ENCODE measurements at places on chromosomes 1 and 21.

DNA sequence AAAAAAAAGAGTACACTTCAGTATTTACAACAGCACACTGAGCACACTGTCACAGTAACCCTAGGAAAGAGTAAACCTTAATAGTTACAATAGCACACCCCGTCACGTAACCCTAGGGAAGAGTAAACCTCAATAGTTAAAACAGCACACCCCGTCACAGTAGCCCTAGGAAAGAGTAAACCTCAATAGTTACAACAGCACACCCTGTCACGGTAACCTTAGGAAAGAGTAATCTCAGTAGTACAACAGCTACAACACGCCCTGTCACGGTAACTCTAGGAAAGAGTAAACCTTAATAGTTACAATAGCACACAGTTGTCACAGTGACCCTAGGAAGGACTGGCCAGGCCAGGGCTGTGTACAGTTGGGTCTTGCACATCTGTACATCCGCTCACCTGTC, 3.0 kb downstream of the CDK11A start:
- no peak for DNase-seq

GRCh38 chr1:54812801-54813484, 11.8 kb upstream of the TTC22 start:
- no peak for DNase-seq

GRCh38 chr1:40651138-40651857, 14.2 kb downstream of the RIMS3 start:
- no peak for DNase-seq

DNA sequence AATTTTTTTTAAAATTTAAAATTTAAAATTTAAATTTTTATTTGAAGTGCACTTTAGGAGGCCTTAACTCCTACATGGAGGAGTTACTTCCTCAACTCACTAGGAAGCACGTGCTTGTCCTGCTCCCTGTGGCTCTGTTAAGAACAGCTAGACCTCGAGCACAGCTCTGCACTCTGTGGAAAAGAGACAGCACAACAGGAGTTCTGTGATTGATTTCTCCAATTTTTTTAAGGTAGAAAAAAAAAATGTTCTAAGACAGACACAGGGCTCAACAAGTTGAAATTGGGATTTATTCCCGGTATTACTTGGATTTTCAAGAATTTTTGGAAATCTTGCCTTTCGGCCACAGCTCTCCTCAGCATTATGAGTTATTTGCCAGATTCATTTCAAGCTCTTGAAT, 356.6 kb upstream of the LYPLAL1 start:
- DNase-seq: peak; percentile 14

DNA sequence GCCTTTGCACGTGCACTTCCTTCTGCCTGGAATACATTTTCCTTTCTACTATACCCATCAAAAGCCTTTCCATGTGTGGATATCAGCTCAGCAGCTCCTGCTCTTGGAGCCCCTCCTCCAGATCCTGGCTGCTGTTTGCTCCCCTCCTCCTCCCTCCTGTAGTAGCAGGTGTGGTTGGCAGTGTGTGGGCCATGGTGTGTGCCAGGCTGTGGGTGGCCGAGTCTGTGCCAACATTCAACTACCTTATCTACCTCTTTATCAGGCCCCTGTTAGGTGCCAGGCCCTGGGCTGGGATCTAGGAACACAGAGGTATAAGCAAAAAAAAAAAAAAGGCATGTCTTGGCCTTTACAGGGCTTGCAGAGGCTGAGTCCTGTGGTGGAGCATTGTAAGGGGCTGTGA, 180.6 kb upstream of the JUN start:
- no peak for DNase-seq

DNA sequence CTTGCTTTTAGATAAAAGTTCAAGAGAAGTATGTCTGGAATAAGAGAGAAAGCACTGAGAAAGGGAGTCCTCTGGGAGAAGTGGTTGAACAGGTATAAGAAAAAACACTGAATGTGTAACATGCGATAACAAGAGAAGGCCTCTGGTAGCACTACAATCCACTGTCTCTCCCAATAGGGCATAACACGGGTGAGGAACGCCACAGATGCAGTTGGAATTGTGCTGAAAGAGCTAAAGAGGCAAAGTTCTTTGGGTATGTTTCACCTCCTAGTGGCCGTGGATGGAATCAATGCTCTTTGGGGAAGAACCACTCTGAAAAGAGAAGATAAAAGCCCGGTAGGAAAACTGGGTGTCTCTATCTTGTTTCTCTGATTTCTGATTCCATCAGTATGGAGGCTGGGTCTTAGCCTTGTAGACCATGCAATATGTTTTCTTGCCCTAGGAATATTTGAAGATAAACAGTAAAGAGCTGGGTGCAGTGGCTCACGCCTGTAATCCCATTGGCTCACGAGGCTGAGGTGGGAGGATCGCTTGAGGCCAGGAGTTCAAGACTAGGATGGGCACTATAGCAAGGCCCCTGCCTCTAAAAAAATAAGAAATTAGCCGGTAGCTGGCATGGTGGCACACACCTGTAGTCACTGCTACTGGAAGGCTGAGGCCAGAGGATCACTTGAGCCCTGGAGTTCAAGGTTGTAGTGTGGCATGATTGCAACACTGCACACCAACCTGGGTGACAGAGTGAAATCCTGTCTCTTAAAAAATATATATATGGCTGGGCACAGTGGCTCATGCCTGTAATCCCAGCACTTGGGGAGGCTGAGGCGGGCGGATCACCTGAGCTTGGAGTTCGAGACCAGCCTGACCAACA, 40.4 kb downstream of the DAP3 start:
- DNase-seq: peak; percentile 24

GRCh38 chr1:234891427-234891826, 237.2 kb downstream of the TOMM20 start:
- DNase-seq: no peak

DNA sequence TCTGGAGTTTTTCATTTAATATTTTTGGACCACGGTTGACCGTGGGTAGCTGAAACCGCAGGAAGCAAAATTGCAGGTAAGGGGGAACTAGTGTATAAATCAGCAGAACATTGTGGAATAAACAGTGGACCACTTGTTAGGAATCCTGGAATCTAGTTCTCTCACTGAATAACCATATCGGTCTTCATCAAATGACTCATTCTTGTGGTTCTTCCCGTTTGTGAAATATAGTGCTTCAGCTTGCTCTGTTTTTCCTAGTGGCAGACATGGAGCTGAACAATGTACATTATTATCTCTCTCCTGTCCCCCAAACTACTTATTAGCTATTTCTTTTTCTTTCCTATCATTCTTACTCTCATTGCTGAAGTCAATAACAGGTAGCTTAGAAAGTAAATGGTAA, 61.9 kb downstream of the HSPA13 start:
- no peak for DNase-seq

GRCh38 chr1:19835578-19835977, 20.5 kb upstream of the RNF186 start:
- DNase-seq: peak; percentile 17

DNA sequence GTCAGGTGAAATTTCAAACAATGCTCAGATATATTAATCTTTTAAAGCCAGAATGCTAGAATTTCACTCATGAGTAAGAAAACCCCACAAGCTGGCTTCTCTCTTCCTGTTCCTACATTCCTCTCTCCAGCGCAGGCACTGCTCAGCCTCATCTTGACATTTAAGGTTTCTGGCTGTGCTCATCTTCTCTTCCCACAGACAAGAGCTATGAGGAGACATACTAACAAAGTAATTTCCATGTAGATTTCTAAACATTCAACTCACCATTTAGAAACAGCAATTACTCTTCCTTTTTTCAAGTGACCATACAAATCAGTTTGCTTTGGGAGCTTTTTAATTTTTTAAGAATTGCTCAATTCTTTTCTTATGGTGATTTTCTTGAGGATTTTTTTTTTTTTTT, 7.8 kb upstream of the LRRC8D start:
- DNase-seq: no peak

DNA sequence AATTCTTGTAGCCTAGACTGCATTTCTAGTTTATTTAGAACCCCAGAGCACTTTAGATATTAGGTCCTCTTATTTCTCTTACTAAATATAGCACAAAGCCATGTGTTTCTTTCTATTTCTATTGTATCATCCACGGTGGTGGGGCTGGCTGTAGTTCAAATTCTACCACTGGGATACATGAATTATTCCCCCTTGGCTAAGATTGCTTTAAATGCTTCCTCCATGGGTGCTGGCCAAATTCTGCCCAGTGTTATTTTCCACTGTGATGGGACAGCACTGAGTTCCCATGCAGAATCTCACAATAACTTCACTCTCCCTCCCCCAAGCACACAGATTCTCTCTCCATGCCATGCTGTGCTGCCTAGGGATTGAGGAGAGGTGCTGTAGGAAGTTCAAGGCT, 41.5 kb upstream of the GBP6 start:
- no peak for DNase-seq

DNA sequence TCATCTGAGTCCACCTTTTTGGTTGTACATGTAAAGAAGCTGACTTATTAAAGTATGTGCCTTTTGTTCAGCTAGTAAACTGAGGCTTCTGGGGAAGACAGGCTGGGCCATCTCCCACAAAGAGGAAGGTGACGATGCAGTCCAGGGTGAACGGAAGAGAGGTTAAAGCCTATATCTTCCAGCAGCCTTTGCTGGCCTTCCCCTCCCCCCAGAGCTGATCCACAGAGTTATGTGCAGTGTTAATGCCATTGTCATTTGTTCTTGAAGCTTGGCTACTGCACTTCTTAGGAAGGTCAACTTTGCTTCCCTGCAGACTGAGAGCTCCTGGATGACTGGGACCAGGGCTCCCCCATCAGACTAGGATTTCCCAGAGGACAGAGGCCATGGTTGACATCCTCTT, 2.2 kb downstream of the SLC30A2 start:
- no peak for DNase-seq

DNA sequence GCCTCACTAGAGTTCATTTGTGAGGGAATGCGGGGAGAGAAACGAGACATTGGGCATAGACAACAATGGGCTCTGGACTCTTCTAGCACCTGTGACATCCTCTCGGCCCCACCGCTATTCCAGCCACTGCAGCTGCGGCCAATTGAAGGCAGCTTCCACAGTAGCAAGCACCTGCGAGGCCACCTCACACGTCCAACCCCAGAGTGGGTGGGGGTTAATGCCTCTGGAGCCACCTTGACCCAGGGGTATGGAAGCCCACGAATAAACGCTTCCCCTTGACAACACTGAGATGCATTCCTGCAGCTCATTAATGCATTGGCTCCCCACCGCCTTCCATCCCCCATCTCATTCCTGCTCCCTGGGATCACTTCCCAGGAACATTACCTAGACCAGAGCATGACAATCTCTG, 104.4 kb downstream of the GLIS1 start:
- DNase-seq: no peak

DNA sequence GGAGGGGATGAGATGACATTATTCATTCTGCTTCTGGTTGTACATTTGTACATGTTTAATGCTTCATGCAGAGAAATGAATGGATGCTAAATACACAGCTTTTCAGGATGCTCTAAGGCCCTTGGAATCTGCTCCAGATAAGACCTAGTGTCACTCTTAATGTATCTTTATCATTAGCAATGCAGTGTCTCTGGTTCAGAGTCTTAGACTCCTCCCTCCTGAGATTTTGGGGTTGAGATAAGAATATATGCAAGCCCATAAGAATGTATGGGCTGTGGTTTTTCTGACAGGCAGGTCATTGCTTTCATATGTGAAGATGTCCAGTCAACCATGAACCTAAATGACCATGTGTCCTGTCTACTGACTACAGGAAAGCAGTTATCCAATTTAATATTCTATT, 415.5 kb downstream of the RPS6KC1 start:
- DNase-seq: no peak

DNA sequence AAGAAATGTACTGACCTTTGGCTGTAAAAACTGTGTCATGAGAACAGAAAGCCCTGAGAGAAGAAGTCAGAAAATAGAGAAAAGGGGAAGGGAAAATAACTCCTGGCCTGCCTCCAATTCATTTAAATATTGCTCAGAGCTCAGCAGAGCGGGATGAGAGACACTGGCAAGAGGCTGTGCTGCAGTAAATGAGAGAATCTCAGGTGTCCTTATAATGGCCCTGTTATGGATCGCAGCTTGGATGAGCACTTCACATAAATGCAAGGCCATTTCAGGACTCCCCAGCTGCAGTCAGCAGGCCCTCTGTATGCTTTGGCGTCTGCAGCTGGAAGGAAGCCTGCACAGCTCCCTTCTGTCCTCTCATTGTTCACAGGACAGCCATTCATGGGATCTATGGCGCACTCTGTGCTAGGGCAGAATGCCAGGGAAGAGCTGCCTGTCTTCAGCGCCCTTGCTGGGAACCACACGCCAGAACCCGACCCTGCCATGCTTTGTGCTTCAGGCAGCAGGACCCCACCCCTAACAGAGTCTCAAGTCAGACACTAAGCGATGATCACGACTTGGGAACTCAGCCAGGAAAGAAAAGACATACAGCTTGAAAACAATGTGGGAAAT, 20.7 kb upstream of the ABCB10 start:
- DNase-seq: peak; percentile 63

- no peak for DNase-seq
These were observed 85.1 kb upstream of the RHOU start for GRCh38 chr1:228650141-228650540.

GRCh38 chr1:86140281-86140880, 16.2 kb downstream of the COL24A1 start:
- no peak for DNase-seq

DNA sequence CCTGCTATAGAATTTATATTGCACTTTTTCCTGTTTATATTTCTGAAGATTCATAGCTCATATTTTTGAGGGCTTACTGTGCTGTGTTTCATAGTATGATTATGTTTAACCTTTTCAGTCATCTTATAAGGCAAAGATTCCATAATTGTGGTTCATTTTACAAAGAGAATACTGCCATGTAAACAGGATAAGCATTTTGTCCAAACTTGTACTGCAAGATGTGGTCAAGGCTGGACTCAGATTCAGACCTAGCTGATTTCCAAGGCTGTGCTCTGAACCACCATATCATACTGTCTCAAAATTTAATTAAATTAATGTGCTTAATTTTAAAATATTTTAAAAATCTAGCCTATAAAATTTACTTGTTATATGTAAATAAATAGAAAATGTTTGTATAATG, 31.4 kb downstream of the STXBP3 start:
- no peak for DNase-seq

DNA sequence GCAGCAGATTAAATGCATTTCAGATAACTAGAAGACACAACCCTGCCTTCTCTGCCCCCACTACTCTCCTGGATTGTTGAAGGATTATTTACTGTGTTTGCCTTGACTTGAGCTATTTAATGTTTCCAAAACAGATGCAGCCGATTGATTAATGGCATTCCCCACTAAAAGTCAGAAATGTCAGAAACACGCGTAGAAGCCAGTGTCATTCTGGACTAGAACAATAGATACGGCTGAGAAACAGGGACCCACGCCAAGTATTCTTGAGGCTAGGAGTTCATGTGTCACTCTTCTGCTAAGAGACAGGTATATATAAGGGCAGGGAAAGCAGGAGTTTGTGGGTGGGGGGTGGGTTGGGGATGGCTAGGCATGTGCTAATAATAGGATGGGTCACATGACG, 366.7 kb upstream of the PROX1 start:
- no peak for DNase-seq
